Fibroblast of skin of left biceps (primary cell): ENCODE measurements at places on chromosomes 2 and 18.
A peak's percentile ranks its signal among the peaks of the same experiment; 100 is the strongest.

DNA sequence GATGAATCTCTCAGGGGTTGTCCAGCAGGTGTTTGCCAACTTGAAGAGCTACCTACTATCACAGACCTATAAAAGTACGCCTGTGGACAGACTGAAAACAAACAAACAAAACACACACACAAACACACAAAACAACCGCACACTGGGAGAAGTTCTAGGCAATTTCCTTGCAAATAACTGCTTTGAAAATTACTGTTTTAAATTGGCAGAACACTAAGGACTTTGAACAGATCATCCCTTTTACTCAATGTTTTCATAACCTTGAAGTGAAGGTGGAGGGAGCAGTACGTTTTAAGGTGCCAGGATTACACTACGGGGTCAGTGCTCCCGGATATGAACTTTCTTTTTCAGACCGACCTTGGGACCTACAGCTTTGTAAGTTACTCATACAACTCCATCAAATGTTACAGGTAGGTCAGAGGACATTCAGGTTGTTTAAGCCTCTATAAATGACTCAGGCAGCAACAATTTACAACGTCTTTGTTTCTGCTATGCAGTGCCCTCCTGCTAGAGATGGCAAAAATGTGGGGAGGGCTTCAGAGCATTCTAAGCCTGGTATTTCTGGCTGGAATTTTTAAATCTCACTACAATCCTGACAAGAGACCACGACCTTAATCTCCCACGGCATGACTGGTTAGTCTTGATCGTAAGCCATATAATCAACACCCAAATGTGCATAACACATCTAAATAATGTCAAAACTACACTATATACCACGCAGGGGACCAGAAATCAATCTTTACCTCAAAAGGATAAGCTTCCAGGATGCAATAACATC, 1.4 kb upstream of the SLC20A1 start:
- DNase-seq: no peak

DNA sequence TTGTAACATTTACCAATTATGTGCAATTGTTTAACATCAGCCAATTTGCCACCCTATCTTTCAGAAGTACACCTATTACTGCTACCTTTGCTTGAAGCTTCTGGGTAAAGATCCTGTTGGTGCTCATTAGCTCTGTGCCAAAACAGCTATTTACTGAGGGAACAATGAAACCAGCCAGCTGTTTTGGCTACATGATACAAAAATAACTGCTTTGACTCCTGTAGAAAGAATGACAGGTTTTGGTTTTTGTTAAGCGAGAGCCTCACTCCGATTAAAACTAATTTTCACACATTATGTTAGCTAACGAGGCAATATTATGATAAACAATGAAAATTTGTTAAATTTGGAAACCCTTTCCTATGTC, 907.0 kb downstream of the EPHA4 start:
- DNase-seq: no peak

DNA sequence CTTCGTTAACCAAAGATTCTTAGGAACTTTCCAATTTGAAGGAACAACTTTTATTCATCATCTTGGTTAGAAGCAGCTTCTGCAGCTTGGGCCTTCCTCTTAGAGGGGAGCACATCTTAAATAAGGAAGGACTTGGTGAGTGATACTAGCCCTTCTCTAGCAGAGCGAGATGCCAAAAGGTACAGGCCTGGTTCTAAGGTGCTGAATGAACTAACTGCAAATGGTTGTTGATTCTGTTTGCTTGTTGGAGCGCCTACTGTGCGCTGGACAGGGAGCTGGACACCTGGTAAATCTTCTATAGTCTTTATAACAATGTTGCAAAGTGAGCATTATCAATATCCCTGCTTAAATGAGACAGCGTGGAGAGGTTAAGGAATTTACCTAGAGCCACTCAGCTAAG, 127.1 kb downstream of the MYCN start:
- no peak for DNase-seq

- no peak for DNase-seq
Observed at GRCh38 chr18:77894060-77894459, 644.4 kb downstream of the GALR1 start.

DNA sequence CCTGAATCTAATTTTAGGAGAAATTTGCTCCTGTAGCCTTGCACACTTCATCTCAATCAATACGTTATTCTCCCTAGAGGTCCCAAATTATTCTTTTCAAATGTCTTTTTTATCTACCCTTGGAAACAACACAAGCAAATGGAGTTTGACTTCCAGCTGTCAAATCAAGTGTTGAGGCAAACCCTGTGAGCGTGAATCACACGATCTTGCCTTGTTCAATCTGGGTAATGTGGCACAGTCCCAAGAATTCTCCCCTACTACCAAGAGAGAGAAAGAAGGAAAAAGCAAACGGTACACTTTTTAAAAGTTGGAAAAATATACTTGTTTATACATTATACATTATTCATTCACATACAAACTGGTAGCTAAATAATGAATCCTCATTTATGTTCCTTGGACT, 2035.3 kb upstream of the CELF4 start:
- DNase-seq: no peak

GRCh38 chr2:86211796-86212188, 12.5 kb downstream of the MRPL35 start:
- no peak for DNase-seq

- DNase-seq: no peak
Observed at GRCh38 chr18:27143580-27144287, 41.4 kb downstream of the CHST9 start.

- peak; percentile 15 for DNase-seq
Observed at GRCh38 chr2:119198240-119198840, 25.3 kb upstream of the STEAP3 start.

DNA sequence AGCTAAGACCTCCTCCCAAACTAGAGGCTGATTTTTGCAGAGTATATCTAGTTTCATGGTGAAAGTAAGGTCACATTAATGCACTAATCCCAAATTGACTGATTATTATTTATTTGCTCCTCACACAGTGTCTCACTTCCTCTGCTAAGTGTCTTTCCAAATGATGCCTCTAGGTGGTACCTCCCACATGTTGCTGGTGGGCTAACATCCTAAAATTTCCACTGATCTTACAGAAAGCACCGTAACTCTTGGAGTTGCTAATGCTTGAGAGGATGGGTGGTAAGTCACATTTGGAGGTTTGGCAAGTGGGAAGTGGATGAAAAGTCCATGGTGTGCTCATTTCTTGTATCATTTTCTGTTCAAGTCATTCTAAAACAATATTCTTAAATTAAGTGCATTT, 428.7 kb upstream of the GYPC start:
- DNase-seq: no peak

DNA sequence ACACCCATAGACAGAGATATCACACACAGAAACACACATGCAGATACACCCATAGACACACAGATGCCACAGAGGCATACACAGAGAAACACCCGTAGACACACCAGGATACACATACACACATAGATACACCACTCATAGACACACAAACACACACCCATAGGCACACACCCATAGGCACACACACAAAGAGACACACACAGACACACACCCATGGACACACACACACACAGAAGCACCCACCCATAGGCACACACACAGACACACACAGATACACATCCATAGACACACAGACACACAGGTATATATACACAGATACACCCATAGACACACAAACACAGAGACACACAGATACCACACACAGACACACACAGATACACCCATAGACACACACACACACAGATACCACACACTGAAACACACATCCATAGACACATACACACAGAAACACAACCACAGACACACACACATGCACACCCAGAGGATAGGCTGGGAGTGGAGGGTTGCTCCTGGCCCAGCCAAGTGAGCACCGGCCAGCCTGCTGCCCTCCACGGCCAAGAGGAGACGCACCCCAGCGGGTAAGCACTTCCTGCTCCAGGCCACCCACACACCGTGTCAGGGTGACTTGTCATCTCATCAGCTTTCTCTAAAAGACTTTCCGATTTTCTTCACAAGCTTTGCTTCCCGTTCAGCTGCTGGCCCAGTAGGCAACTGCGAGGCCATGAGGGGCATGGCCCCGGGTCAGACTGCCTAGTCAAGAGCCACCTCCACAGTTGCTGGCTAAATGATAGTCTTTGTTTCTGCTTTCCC, 14.1 kb upstream of the CNNM3 start:
- DNase-seq: no peak

- no peak for DNase-seq
Observed at GRCh38 chr18:26803643-26804042, 61.9 kb downstream of the AQP4 start.

- DNase-seq: no peak
Observed at GRCh38 chr18:61941948-61942471, 49.2 kb upstream of the RNF152 start.

- peak; percentile 2 for DNase-seq
Observed at GRCh38 chr2:35080231-35080910, 1275.2 kb upstream of the CRIM1 start.

DNA sequence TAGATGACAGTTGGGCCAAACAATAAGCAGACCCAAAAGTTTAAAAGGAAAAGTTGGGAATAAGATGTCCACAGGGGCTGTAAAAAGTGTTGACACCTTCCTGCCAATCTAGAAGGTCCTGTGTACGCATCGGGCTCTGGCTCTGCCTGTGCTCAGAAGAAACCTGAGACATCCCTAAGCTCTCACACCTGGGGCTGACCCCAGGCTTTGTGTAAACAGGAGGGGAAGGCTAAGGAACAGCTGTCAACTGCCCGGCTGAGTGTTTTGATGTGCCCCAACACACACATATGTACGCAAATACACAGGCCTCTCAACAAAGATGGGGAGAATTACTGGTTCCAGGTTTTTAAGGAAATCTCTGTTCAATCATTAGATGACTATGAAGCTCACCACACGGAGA, 59.5 kb downstream of the TMEM131 start:
- DNase-seq: no peak

DNA sequence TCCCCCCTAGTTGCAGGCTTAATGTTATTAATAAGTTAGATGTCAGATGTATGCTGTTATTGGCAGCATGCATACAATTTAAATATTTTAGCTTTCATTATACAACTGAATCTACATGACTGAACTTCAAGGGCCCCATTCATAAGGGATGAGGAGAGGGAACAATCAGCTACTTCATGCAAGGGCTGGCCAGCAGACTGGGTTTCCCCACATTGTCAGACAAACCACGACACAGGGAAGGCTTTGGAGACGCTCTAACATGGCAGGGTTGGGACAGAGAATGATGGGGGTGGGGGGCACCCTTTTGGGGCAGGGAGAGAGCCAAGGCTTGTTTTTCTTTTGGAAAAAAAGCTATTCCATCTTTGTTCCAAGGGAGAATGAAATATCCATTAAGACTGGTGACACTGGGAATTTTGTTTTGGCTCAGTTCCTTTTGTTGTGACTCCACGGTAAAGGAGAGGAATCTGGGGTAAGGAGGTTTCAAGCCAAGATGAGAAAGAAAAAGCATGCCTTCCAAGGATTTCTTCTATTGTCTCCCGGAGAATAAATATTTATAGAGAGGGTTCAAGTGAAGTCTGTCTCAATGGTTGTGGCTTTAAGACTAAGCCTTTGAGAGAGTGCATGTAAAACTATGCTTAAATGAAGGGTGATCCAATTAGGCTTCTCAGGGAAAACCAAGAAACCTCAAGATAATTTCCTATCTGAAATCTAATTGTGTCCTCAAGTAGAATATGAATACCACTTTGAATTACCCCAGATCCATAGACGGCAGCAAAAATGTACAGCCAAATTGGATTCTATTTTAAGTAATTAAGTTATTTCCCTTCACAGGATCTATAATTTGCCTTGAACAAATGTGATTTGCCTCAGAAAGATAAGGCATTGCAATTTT, 5.4 kb downstream of the CXCR4 start:
- no peak for DNase-seq

DNA sequence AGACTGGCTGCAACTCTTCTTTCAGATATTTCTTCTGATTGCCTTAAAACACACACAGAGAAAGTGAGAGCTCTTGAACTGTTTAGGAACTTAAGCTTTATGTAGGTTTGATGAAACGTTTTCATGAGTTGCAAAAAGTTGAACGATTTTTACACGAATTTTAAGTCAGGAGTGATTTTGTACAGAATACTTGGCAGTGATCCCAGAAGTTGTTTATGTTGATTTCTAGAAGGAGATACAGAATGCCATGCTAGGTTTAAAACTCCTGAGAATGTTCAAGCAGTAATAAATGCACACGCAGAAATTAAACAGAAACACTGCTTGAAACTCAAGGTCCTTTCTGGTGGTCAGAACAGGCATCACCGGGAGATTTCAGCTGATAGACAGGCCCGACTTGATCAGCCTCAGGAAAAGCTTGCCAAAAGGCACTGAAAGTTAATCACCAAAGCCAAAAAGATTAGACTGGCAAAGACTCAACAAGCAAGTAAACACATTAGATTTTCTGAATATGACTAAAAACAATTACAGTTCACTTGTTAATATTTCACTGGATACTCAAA, 123.1 kb downstream of the SOCS6 start:
- DNase-seq: no peak

DNA sequence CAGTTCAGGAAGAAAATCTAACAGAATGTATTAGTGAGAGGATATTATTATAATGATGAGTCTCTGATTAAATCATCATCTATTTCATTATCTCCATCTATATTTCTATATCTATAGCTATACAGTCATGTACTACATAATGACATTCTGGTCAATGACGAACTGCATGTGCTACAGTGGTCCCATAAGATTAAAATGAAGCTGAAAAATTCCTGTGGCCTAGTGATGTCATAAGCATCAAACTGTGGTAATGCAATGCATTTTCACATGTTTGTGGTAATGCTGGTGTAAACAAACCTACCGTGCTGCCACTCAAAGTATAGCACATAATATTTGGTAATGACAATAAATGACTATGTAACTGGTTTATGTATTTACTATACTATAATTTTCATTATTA, 1127.9 kb upstream of the CHAC2 start:
- DNase-seq: no peak
